ENCODE measurements at places on chromosomes 6 and 20. TPM values are rescaled to one million over a fixed set of nuclear protein-coding genes. Genes with fewer than 3 reads are reported as not detected.

DNA sequence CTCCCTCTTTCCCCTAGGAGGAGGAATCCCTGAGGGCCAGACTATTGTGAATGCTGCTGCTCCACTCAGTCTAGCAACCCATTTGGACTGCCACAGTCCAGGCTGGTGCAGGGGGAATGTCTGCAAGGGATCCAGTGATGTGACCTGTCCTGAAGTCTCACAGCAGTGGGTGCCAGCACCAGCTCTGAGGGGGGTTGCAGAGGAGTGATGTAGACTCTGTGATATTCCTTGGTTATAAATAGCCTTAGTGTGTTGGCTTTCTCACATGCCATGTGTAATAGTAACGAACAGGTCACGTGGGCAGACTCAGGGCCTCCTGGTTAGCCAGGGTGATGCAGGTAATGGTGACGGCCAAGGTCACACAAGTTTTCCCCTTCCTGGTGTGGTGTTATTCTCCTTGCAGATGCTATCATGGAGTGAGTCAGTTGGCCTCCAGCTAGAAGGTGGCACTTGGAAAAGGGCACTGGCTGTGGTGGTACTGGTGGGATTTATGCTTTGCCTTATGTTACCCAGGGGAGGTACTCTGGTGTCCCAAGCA, 404.4 kb downstream of the UTRN start:
- H3K4me1 ChIP-seq = peaks cover 13% of the 10 kb centered on the region
- no peak overlapping the region for H3K4me3 ChIP-seq
- no peaks in the 10 kb centered on the region for H3K27me3 ChIP-seq
- no peak overlapping the region for H3K27ac ChIP-seq
- peaks cover 6% of the 10 kb centered on the region for H3K36me3 ChIP-seq

GRCh38 chr6:55136916-55137315, 37.4 kb upstream of the HCRTR2 start:
- no peaks in the 10 kb centered on the region for H3K27me3 ChIP-seq
- no peak overlapping the region for H3K27ac ChIP-seq
- no peaks in the 10 kb centered on the region for H3K4me1 ChIP-seq
- no peak overlapping the region for H3K4me3 ChIP-seq

- no peak overlapping the region for H3K4me3 ChIP-seq
- no peaks in the 10 kb centered on the region for H3K36me3 ChIP-seq
- H3K27me3 ChIP-seq = no peaks in the 10 kb centered on the region
- DNase-seq = no peak
Observed at GRCh38 chr6:90764001-90764400, 177.1 kb upstream of the MAP3K7 start.

DNA sequence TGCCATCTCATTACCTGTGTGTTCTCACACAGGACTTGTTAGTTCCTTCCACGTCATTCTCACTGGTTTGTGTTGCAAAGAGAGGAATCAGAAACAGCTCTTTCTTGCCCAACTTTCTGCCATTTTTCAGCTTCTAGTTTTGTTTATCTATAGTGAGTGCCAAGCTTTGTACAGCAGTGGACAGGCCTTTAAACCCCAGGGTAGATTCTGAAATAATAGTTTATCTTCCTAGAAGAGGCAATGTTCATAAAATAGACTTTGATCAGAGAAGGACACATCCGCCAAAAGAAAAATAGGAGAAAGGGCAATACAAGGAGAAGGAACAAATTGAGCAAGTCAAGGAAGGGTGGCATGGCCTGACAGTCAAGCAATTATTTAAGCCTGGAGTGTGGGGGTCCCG, 17.7 kb upstream of the TMEM30A start:
- no peak for DNase-seq
- peaks cover 2% of the 10 kb centered on the region for H3K4me1 ChIP-seq
- no peaks in the 10 kb centered on the region for H3K36me3 ChIP-seq
- H3K27ac ChIP-seq = no peak overlapping the region
- H3K4me3 ChIP-seq = no peak overlapping the region

GRCh38 chr6:49257549-49257948, 205.5 kb downstream of the MMUT start:
- no peak overlapping the region for H3K4me3 ChIP-seq
- no peaks in the 10 kb centered on the region for H3K4me1 ChIP-seq
- H3K27me3 ChIP-seq = no peaks in the 10 kb centered on the region
- DNase-seq = no peak
- H3K36me3 ChIP-seq = no peaks in the 10 kb centered on the region
- no peak overlapping the region for H3K27ac ChIP-seq

GRCh38 chr20:60138256-60139220, 180.3 kb downstream of the CDH26 start:
- DNase-seq = no peak
- H3K36me3 ChIP-seq = no peaks in the 10 kb centered on the region
- H3K4me1 ChIP-seq = peaks cover 3% of the 10 kb centered on the region
- H3K27ac ChIP-seq = no peak overlapping the region
- H3K4me3 ChIP-seq = peak overlapping the region; percentile 28

- H3K27me3 ChIP-seq = no peaks in the 10 kb centered on the region
- no peak for DNase-seq
- peaks cover 5% of the 10 kb centered on the region for H3K4me1 ChIP-seq
- no peak overlapping the region for H3K4me3 ChIP-seq
- H3K36me3 ChIP-seq = peaks cover 93% of the 10 kb centered on the region
Observed at GRCh38 chr20:45944151-45944964, 9.9 kb downstream of the PCIF1 start.

The ZNF311 gene
- 2.3 TPM for total RNA-seq

The SCRT2 gene
- not detected for total RNA-seq

The ANKRD6 gene
- total RNA-seq = 7.7 TPM

The CCN5 gene
- 0.18 TPM for total RNA-seq

The GPX5 gene
- not detected for total RNA-seq

The PKHD1 gene
- 11.1 TPM for total RNA-seq
